ENCODE measurements at places on chromosomes 4 and X. TPM values are rescaled to one million over a fixed set of nuclear protein-coding genes. Genes with fewer than 3 reads are reported as not detected.

RASL11B gene
- total RNA-seq, result not detected

DNA sequence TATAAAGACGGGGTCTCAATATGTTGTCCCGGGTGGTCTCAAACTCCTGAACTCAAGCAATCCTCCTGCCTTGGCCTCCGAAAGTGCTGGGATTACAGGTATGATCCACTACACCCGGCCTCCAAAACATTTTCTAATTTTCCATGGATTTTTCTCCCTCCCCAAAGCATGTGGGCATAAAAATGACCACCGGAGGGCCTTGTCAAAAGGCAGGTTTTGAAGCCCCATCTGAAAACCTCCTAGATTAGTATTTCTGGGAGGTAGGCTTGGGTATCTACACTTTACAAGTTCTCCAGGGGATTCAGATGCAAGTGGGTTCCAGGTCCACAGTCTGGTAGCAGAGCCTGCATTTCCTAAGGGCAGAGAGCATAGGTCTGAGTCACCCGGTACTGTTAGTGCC, 1.4 kb upstream of the GPR173 start:
- H3K27me3 ChIP-seq, result no peaks in the 10 kb centered on the region
- H3K4me3 ChIP-seq, result no peak overlapping the region
- no peaks in the 10 kb centered on the region for H3K4me1 ChIP-seq

GRCh38 chr4:29805916-29806480, 914.2 kb upstream of the PCDH7 start:
- H3K27ac ChIP-seq, result no peak overlapping the region
- no peaks in the 10 kb centered on the region for H3K4me1 ChIP-seq
- DNase-seq, result no peak
- no peaks in the 10 kb centered on the region for H3K27me3 ChIP-seq
- no peaks in the 10 kb centered on the region for H3K36me3 ChIP-seq
- no peak overlapping the region for H3K4me3 ChIP-seq

GRCh38 chrX:102832661-102833060, 104.4 kb upstream of the RAB40AL start:
- no peaks in the 10 kb centered on the region for H3K4me1 ChIP-seq
- no peaks in the 10 kb centered on the region for H3K27me3 ChIP-seq
- peak; percentile 36 for DNase-seq
- no peaks in the 10 kb centered on the region for H3K36me3 ChIP-seq
- H3K4me3 ChIP-seq, result no peak overlapping the region

MCF2 gene
- not detected for total RNA-seq

LRRC66 gene
- 0.24 TPM for total RNA-seq

TNIP2 gene
- total RNA-seq, result 44.8 TPM

DNA sequence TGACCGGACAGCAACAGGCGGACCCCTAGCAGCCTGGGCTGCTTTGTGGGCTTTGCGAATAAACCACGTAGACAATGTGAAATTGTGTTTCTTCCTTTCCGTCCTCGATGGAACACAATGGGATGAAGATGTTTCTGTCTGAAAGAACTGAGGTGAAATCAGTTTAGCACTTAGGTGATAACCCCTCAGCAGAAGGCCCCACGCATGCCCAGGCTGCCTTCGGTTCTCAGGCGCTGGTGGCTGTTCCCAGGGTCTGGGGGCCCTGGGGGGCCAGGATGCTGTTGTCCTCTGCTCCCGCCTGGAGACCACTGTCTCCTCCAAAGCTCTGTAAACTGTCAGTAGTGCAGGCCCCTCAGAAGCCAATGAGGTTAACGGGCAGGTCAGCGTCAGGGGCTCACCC, 73.9 kb upstream of the HGFAC start:
- no peaks in the 10 kb centered on the region for H3K4me1 ChIP-seq
- H3K27me3 ChIP-seq, result no peaks in the 10 kb centered on the region
- no peaks in the 10 kb centered on the region for H3K36me3 ChIP-seq
- no peak for DNase-seq
- H3K4me3 ChIP-seq, result no peak overlapping the region
- H3K27ac ChIP-seq, result no peak overlapping the region

SPP1 gene
- total RNA-seq, result 249 TPM

CFI gene
- 2.2 TPM for total RNA-seq

AFF2 gene
- total RNA-seq, result not detected

DNA sequence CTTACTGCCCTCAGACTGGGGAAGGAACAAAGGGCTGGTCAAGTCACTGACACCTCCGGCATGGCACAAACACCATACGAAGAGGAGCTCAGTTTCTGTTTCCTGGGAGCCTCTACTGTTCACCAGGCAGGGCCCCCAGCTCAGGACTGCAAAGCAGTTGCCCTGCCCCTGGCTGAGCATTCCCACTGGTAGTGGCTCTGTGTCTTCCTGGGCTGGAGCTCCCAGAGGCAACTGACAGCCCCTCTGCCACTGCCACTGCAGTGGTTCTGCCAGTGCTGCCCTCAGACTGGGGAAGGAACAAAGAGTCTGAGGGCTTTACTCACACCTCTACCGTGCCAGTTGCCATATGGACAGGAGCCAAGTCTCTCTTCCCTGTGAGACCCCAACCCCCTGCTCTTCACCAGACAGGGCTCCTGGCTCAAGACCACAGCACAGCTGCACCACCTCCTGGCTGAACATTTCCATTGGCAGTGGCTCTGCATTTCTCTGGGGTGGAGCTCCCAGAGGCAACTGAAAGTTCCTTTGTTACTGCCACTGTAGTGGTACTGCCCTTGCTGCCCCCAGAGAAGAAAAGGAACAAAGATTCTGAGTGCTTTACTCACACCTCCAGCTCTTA, 67.9 kb downstream of the SMARCA5 start:
- H3K4me3 ChIP-seq, result no peak overlapping the region
- H3K36me3 ChIP-seq, result no peaks in the 10 kb centered on the region
- H3K27me3 ChIP-seq, result no peaks in the 10 kb centered on the region
- no peak overlapping the region for H3K27ac ChIP-seq

GRCh38 chr4:69689599-69689998, 36.6 kb upstream of the UGT2A1 start:
- no peak overlapping the region for H3K27ac ChIP-seq
- H3K36me3 ChIP-seq, result no peaks in the 10 kb centered on the region
- no peak for DNase-seq
- no peaks in the 10 kb centered on the region for H3K27me3 ChIP-seq
- H3K4me1 ChIP-seq, result no peaks in the 10 kb centered on the region

DOK7 gene
- 7.1 TPM for total RNA-seq

DNA sequence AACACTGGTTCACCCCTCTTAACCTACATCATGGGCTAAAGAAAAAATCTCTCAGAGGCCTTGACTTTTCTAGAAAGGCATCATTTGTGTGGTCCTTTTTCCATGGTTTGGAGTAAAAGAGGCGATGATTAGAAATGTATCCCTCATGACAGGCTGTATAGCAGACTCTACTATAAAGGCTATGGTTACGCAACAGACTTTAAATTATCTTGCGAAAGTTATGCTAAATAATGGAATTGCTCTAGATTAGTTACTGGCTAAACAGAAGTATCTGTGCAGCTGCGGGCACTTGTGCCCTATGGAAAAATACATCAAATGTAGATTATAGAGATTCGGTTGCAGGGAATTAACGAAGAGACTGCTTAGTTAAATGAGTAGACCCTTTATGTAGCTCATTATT, 101.6 kb downstream of the TMEM47 start:
- H3K27me3 ChIP-seq, result no peaks in the 10 kb centered on the region
- no peaks in the 10 kb centered on the region for H3K36me3 ChIP-seq
- H3K4me1 ChIP-seq, result no peaks in the 10 kb centered on the region
- H3K27ac ChIP-seq, result no peak overlapping the region
- DNase-seq, result no peak
- H3K4me3 ChIP-seq, result no peak overlapping the region

RAB9B gene
- total RNA-seq, result not detected
